Lung microvascular endothelial cell (primary cell): ENCODE measurements at places on chromosomes 3 and 15. TPM values are rescaled to one million over a fixed set of nuclear protein-coding genes. Genes with fewer than 3 reads are reported as not detected.

The CCDC54 gene
- total RNA-seq = not detected in 2 replicates

The RHO gene
- not detected in 2 replicates for total RNA-seq

The ADAMTS9 gene
- 20.6 and 21.1 TPM in 2 replicates for total RNA-seq

The SLC6A20 gene
- not detected in 2 replicates for total RNA-seq

The KLHL40 gene
- total RNA-seq = not detected in 2 replicates

The OR5K2 gene
- total RNA-seq = not detected in 2 replicates

The SERP1 gene
- total RNA-seq = 82.4 and 134 TPM in 2 replicates

The CLRN1 gene
- total RNA-seq = not detected in 2 replicates

The MYZAP gene
- total RNA-seq = 49.7 and 86.3 TPM in 2 replicates

The LRRC31 gene
- total RNA-seq = not detected in 2 replicates

The ZNF280D gene
- 13.5 and 21.0 TPM in 2 replicates for total RNA-seq

The GHSR gene
- total RNA-seq = not detected in 2 replicates

The NR1I2 gene
- total RNA-seq = not detected in 2 replicates

The MESP1 gene
- total RNA-seq = under 0.01 and 0.22 TPM in 2 replicates

The MAP1A gene
- total RNA-seq = 0.20 and 0.44 TPM in 2 replicates

The PRICKLE2 gene
- 1.6 and 2.6 TPM in 2 replicates for total RNA-seq

The OR5H6 gene
- total RNA-seq = not detected in 2 replicates

The CTXN2 gene
- total RNA-seq = not detected in 2 replicates

The EOMES gene
- total RNA-seq = not detected in 2 replicates

The C2CD4B gene
- total RNA-seq = 20.0 and 45.6 TPM in 2 replicates

The CHRNA3 gene
- total RNA-seq = not detected in 2 replicates

The EXOG gene
- total RNA-seq = 5.2 TPM in 2 replicates

The ISLR gene
- not detected in 2 replicates for total RNA-seq

The SERPINI2 gene
- total RNA-seq = not detected in 2 replicates

The GADL1 gene
- total RNA-seq = 0.44 TPM in 1 of 2 replicates, not detected in the other

The CA12 gene
- 0.22 and 0.40 TPM in 2 replicates for total RNA-seq

The HYAL2 gene
- total RNA-seq = 404 and 600 TPM in 2 replicates

The LRRC57 gene
- total RNA-seq = 12.4 and 15.3 TPM in 2 replicates

The GOLGA8O gene
- total RNA-seq = under 0.01 TPM in 1 of 2 replicates, not detected in the other

The GTPBP8 gene
- 21.6 and 28.1 TPM in 2 replicates for total RNA-seq

The UBE2E2 gene
- total RNA-seq = 20.4 and 28.5 TPM in 2 replicates

The LYZL4 gene
- total RNA-seq = not detected in 2 replicates

The TMEM207 gene
- total RNA-seq = not detected in 2 replicates

The RGMA gene
- total RNA-seq = 0.20 and 0.22 TPM in 2 replicates

The ZNF660 gene
- 0.22 and 1.4 TPM in 2 replicates for total RNA-seq

The PLSCR5 gene
- not detected in 2 replicates for total RNA-seq

The SLC22A13 gene
- under 0.01 TPM in 2 replicates for total RNA-seq

The MYD88 gene
- 13.1 and 13.9 TPM in 2 replicates for total RNA-seq

The KIF9 gene
- total RNA-seq = 6.1 and 7.1 TPM in 2 replicates

The FSTL1 gene
- total RNA-seq = 38.3 and 88.0 TPM in 2 replicates

The TPM1 gene
- total RNA-seq = 164 and 217 TPM in 2 replicates

The PAK2 gene
- total RNA-seq = 47.9 and 55.6 TPM in 2 replicates

The PSTPIP1 gene
- total RNA-seq = under 0.01 and 0.40 TPM in 2 replicates
